MM.1S (cell line): ENCODE measurements at places on chromosomes 6 and 20.

DNA sequence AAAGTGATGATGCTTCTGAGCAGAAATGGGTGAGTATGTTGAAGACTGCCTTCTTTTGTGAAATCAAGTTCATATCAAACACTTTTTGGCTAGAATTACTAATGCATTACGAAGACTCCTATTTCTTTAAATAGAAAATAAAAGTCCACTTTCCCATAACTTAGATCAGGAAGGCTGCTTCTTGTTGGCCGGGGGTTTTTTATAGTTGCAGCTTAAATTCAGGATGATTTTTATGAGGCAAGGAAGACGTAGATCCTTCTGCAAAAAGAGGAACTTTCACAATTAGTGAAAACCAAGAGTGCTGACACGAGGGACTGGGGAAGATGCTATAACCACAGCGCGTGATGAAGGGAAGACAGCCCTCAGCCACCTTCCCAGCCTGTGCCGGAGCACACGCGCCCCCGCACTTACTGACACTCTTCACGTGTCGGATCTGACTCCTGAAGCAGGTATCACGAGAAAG is 206.1 kb upstream of the PRDM1 start:
- peak; percentile 50 for DNase-seq

GRCh38 chr20:21436205-21436604 is 38.9 kb upstream of the NKX2-4 start:
- no peak for DNase-seq

DNA sequence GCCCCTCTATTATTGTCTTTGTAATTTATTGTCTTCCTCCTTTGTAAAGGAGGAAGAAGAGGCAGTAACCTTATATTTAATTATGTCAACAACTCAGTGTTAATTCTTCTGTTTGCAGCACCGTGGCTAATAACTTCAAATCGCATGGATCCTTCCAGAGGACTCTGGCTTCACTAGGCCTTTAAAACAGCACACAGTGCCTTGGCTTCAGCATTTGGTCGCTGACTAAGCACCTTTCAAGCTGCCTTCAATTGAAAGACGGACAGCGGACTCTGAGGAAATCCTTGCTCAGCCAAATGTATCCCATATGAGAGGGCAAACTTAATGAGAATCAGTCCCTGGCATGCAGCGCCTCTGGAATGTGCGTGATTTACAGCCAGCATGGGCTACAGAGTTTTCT is 64.2 kb downstream of the SGK1 start:
- DNase-seq, result no peak

- DNase-seq, result peak; percentile 92
Measured at GRCh38 chr6:30682143-30683117, 4.0 kb downstream of the PPP1R18 start.
